Stimulated activated CD4-positive, alpha-beta T cell treated with anti-CD3 and anti-CD28 coated beads, TNF-alpha, amount 100 ng/mL, for 1 hour (primary cell): ENCODE measurements at places on chromosomes 2 and 18.

- no peak for DNase-seq
Observed at GRCh38 chr2:219612577-219613286, 14.7 kb upstream of the SLC4A3 start.

DNA sequence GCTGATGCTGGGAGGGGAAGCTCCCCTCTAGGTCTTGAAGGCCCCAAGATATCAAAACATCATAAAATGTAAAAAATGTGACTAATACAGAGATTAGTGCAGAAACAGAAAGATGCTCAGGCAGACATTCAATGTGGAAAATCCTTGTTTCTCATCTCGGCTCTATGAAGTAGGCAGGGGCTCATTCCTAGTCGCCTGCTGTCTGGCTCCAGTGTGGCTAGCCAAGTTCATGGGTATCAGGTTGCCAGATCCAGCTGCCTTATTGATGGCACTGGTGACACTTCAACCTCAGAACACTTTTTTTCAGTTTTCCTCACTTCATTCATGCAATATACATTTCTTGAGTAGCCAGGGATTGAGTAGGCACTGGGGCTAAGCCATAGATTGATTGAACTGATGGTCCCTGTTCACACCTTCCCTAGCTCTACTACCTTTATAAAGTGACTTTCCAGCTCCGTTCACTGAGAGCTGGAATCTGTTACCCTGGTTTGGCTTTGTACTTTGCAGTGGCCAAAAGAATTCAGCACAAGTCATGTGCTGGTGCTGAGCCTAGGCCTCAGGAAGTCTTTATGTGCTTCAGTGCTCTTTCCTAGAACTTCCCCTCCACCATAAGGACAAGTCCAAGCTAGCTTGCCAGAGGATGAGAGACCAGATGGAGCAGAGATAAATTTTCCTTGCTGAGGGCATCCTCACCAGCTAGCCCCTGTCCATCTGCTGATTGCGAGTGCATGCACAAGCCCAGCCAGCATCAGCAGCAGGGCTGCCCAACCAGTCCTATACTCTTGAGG, 373.6 kb upstream of the ST6GAL2 start:
- DNase-seq: no peak

- DNase-seq: no peak
Observed at GRCh38 chr2:153394686-153395085, 83.9 kb downstream of the RPRM start.

DNA sequence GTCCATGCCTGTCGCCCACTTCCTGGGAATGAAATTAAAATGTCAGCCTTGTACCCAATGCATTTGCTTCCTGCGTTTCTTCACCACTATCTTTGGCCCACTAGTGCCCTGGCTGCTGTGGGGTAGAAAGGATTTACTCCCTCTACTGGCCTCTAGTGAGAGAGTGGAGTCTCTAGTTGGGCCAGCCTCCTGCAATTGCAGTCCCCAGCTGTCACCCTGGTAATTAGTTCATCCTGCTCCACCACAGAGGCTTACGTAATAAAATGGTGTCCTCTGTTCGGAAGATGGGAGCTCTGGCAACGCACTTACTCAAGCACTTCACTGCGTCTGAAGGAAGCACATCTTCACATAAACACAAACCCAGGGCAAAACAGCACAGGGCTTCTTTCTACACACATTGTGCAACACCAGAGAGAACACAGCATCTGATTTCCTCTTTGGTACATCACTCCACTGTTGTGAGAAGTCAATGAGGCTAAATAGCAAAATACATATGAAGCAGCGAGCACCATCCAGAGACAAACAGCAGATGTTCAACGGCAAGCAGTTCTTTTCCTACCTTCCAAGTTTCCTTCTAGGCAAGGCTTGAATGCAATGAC, 274.6 kb downstream of the LRATD1 start:
- no peak for DNase-seq
